IMR-90 (cell line): ENCODE measurements at places on chromosomes 11 and 22. TPM values are rescaled to one million over a fixed set of nuclear protein-coding genes. Genes with fewer than 3 reads are reported as not detected.

UEVLD gene
- 10.1 and 13.8 TPM in 2 replicates for polyA plus RNA-seq

ELP4 gene
- 6.8 and 8.4 TPM in 2 replicates for polyA plus RNA-seq

EMID1 gene
- polyA plus RNA-seq: 1.2 and 1.3 TPM in 2 replicates

ALX4 gene
- polyA plus RNA-seq: not detected in 2 replicates

DEUP1 gene
- polyA plus RNA-seq: not detected in 2 replicates

CCDC73 gene
- not detected in 2 replicates for polyA plus RNA-seq

DDIAS gene
- polyA plus RNA-seq: 4.3 and 4.6 TPM in 2 replicates

ZNF70 gene
- polyA plus RNA-seq: 1.8 and 2.3 TPM in 2 replicates

DUSP8 gene
- 4.2 and 4.7 TPM in 2 replicates for polyA plus RNA-seq

INS gene
- not detected in 2 replicates for polyA plus RNA-seq

KRTAP5-10 gene
- not detected in 2 replicates for polyA plus RNA-seq

MYO18B gene
- polyA plus RNA-seq: not detected in 2 replicates

PTPRJ gene
- polyA plus RNA-seq: 5.3 and 5.6 TPM in 2 replicates

ABTB2 gene
- polyA plus RNA-seq: 2.0 and 2.2 TPM in 2 replicates

JAM3 gene
- 32.0 and 38.0 TPM in 2 replicates for polyA plus RNA-seq

MS4A3 gene
- not detected in 2 replicates for polyA plus RNA-seq

ACRV1 gene
- polyA plus RNA-seq: not detected in 2 replicates

OR56A1 gene
- polyA plus RNA-seq: not detected in 2 replicates

PRODH gene
- 0.02 TPM in 1 of 2 replicates, not detected in the other for polyA plus RNA-seq

PRG3 gene
- not detected in 2 replicates for polyA plus RNA-seq

ELMOD1 gene
- polyA plus RNA-seq: 0.22 and 0.29 TPM in 2 replicates

RFPL2 gene
- polyA plus RNA-seq: not detected in 2 replicates

TBX10 gene
- polyA plus RNA-seq: not detected in 2 replicates

PLEKHB1 gene
- polyA plus RNA-seq: 0.79 and 0.86 TPM in 2 replicates

MEI1 gene
- 2.1 and 2.6 TPM in 2 replicates for polyA plus RNA-seq

SLC22A25 gene
- polyA plus RNA-seq: not detected in 2 replicates

HBE1 gene
- polyA plus RNA-seq: 7.7 and 12.7 TPM in 2 replicates
